Stimulated activated CD4-positive, alpha-beta T cell treated with anti-CD3 and anti-CD28 coated beads, Interleukin-1b, Interleukin-23, amount 100 ng/mL, for 4 hours (primary cell): ENCODE measurements at places on chromosomes 12 and 14.

GRCh38 chr14:89550821-89551220, 133.8 kb upstream of the FOXN3 start:
- no peak for DNase-seq

DNA sequence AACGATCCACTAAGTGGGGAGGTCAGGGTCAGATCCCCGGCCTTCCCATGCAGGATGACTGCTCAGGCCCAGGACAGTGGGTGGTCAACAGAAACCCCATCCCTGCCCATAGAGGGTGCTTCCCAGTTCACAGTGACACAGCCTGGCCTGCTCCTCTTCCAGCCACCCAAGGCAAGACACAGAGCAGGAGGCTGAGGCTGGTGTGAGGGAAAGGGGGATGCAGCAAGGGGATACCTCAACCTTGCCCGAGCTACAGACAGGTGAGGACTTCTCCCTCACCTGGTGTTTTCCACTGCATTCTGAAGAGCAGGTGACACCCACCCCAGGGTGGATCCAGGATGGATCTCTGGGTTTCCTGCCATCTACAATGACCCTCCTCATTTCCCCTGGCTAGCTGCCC, 106.7 kb downstream of the KIF26A start:
- no peak for DNase-seq

DNA sequence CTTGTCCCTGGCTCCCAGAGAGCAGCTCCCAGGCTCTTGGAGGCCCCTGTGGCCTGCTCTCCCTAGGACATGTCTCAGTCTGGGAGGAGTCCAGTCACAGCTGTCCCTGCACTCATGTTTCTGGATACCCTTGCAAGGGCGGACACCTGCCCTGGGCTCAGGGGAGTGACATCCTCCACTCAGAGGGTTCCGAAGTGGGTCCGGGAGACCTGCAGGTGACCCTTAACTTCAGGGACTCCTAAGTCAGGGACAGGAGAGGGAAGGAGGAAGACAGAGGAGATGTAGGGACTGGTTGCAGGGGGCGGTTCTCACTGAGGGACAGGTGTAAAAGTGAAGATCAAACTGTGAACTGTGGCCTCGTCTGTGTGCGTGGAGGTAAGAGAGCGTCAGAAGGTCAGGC, 37.6 kb downstream of the CACNA2D4 start:
- no peak for DNase-seq

- DNase-seq, result peak; percentile 98
These were observed at the start of gene HEBP1 for GRCh38 chr12:12999959-13000615. TSS of gene HEBP1 (minus strand) at chr12:13000265. CDS start at chr12:13000114, 151 bp downstream.

DNA sequence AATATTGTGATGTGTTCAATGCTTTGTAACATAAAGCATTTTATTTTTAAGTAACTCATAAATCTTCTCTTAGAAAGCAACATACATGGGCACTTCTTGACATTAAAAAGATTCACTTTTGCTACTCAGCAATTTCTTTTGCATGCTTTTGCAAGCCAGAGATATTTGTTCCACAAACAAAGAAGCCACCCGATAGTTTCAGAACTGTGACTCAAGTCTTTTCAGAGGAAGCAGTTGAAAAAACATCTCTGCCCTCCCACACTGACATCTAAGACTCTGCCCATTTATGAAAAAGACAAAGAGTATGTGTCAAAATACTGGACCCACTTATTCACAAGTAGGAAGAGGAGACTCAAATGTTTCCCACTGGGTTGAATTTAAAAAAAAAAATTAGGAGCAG, 7.5 kb downstream of the APPL2 start:
- no peak for DNase-seq

DNA sequence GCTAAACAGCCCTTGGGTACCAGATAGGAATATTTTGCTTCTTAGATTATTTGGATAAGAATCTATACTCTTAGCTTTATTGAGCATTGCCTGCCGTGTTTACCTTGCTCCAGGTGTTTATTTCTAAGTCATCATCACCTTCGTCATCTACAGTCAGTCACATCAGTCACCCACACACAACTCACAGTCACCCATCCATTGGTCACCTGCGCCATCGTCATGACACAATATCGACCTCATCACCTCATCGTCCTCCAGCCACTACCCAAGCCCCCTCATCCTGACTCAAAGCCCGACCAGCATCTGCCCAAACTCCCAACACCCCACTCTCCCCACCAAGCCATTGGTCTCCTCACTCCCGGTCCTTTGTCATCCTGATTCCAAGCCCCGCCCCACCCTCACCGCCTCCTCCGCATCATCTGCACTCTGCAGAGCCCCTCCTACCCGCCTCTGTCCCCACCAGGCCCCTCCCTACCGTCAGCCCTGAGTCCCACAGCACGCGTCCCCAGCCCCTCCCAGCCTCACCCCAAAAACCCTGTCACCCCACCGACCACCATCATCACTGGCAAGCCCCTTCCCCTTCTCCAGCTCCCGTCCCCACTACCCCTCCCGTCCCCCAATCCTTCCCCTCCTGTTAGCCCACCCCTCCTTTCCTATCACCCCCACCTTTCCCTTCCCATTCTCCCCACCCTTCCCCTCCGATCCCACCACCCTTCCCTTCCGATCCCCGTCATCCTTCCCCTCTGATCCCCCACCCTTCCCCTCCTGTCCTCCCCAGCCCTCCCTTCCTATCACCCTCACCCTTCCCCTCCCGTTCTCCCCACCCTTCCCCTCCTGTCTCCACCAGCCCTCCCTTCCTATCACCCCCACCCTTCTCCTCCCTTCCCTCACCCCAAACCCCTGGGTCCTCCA, 9.8 kb downstream of the DLK1 start:
- DNase-seq, result no peak

DNA sequence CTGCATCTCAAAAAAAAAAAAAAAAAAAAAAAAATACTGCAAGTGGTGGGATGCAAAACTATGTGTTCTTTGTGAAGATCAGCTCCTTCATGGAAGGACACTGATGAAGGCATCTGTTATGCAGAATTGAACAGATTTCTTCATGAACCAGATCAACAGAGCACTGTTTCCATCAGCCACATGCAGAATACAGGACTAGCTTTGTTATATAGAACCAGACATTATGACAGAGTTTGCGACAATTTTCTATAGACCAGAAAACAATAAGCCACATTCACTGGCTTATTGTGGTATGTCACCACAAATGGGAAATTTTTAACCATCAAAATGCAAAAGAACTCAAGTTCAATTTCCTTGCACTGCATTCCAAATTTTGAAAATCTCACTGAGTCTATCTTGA, 34.7 kb downstream of the CIT start:
- no peak for DNase-seq

GRCh38 chr12:114888448-114888847, 204.5 kb upstream of the TBX3 start:
- DNase-seq, result no peak

DNA sequence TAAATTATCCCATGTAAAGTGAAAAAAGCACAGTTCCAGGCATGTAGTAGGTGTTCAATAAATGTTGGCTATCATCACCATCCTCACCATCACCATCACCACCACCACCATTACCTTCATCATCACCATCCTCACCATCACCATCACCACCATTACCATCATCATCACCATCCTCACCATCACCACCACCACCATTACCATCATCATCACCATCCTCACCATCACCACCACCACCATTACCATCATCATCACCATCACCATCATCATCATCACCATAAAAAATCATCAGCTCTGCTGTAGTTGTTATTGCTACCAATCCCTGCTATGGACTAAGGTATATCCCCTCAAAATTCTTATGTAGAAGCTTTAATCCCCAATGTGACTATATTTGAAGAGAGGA, 15.1 kb downstream of the ISCU start:
- DNase-seq, result no peak

- no peak for DNase-seq
These were observed 406.9 kb downstream of the LRIG3 start for GRCh38 chr12:58513301-58513834.

- DNase-seq, result no peak
These were observed 46.9 kb downstream of the TPCN1 start for GRCh38 chr12:113268136-113268535.

GRCh38 chr14:45084946-45085346, 1.0 kb downstream of the PRPF39 start:
- DNase-seq, result no peak
